ENCODE measurements at places on chromosomes 12 and 14.

- DNase-seq = no peak
Measured at GRCh38 chr12:93978553-93978952, 169.8 kb upstream of the PLXNC1 start.

DNA sequence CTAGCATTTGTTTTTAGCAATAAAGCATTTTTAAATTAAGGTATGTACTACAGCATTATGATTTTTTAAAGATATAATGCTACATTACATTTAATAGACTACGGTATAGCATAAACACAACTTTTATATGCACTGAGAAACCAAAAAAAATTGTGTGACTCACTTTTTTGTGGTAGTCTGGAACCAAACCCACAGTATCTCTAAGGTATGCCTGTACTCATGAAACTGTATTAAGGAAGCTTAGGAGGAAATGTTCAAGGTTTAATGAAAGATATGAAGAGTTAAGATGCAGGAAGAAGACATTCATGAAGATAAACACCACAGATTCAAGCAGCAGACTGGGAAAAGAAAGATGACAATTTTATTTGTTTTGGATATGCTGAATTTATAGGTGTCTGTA lies 51.7 kb downstream of the PPP1R12A start:
- DNase-seq = no peak

DNA sequence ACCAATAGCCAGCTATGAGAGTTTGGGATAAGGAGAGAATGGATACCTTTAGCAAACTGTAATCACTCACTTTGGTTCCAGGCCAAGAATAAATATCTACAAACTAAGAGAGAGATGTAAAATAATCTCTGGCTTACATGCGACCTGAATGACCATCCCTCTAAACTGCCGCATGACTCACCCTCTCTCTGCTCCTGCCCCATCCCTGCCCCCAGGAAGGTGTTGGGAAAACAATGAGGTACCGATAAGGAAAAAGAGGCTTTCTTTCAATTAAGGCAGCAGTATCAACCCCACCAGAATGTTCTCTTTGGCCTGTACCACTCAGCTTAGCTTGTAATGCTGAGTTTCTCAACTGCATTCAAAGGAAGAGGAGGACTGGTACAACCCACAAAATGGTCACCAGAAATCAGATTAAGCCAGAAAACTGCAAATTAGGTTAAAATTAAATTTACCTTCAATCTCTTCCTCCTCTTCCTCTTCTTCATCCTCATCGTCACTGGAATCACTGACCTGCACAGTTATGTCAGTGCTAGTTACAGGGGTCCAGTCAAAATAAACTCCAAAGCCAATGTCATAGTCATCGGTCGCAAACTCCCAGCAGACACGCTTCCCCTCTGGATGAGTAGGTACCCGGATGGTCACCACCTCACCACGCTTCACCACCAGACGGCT lies 22.0 kb downstream of the GSTZ1 start:
- DNase-seq = no peak

DNA sequence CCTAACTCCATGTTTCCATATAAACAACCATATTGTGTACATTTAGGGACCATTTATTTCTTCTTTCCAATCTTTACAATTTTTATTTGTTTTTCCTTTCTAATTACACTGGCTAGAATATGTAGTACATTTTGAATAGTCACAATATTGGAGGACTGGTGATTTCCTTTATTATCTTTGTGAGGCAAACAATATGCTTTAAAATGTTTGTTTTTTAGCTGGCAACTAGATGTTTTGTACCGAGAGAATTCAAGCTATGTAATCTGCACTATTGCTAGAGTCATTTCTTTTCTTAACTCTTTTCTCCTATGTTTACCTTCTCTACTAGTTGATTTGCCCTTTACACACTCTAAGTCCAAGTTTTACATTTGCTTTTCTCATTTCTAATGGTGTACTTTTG lies 13.3 kb upstream of the NTN4 start:
- no peak for DNase-seq

GRCh38 chr12:10339053-10339840 lies 31.6 kb downstream of the KLRD1 start:
- DNase-seq = no peak

DNA sequence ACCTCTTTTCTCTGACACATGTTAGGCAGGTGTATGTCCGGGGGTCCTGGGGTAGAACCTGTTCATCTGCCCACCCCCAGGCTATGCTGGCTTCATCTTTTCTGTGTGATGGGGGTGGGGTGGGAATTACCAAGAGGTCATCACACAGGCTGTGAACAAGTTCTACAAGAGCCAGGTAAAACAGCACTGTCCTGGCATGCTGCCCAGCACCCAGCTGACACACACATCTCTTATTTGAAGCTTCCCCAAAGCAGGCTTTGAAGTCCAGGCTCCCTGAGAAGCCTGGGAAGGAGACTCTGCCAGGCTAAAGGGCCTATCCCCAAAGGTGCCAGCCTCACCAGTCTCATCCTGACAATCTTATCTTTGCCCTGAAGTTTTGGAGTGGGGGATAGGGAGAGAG lies 141.1 kb downstream of the ALG10 start:
- no peak for DNase-seq

GRCh38 chr12:31353750-31354708 lies 28.1 kb upstream of the SINHCAF start:
- DNase-seq = no peak

Measured in smooth muscle cell of the brain vasculature (primary cell).